ENCODE measurements at places on chromosomes 5 and 9. TPM values are rescaled to one million over a fixed set of nuclear protein-coding genes. Genes with fewer than 3 reads are reported as not detected.
A peak's percentile ranks its signal among the peaks of the same experiment; 100 is the strongest.

- H3K4me1 ChIP-seq, result no peaks in the 10 kb centered on the region
- no peaks in the 10 kb centered on the region for H3K27me3 ChIP-seq
- DNase-seq, result no peak
- H3K27ac ChIP-seq, result no peak overlapping the region
- no peak overlapping the region for H3K4me3 ChIP-seq
- H3K36me3 ChIP-seq, result no peaks in the 10 kb centered on the region
Measured at GRCh38 chr5:124512236-124512635, 234.2 kb downstream of the ZNF608 start.

Gene ELOVL7
- 2.4 TPM for total RNA-seq

Gene DNM1
- total RNA-seq, result 9.8 TPM

Gene SLU7
- 100.0 TPM for total RNA-seq

DNA sequence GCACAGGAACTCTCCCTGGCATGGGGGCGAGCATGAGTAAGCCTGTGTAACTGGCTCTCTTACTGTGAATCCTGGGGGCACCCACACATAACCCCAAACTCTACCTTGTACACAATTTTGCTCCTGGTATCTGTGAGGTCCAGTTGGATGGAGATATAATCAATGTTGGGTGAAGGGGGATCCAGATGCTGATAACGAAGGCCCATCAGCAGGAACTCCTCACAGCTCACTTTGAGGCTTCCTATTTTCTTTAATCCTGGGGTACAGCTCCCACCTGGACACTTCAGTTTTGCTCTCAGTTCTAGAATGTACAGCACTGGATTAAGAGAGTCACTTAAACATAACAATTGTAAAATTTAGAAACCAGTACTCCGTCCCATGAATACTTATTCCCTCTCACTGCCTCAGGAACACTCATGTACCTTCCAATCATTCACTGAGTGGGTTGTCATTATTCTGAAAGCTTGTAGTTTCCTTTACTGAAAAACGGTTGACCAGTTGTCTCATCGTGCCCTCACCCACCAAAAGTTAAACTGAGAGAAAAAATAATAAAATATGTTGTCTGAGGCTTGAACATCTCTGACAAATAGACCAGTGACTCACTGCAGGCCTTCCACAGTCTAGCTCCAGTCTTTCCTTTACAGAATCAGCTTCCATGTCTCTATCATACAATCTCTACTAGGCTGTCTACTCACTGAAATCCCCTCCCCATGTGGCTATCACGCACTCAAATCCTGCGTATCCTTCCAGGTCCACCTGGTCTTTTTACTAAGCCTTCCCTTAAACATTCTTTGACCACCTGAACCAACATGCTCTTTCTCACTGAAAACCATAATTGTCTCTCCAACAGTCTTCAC is 52.6 kb downstream of the FREM1 start:
- H3K27ac ChIP-seq, result no peak overlapping the region
- no peak for DNase-seq
- no peaks in the 10 kb centered on the region for H3K36me3 ChIP-seq

- H3K27me3 ChIP-seq, result no peaks in the 10 kb centered on the region
- no peak overlapping the region for H3K4me3 ChIP-seq
- no peak for DNase-seq
- no peaks in the 10 kb centered on the region for H3K36me3 ChIP-seq
Measured at GRCh38 chr5:135482381-135482933, 30.3 kb upstream of the TIFAB start.

DNA sequence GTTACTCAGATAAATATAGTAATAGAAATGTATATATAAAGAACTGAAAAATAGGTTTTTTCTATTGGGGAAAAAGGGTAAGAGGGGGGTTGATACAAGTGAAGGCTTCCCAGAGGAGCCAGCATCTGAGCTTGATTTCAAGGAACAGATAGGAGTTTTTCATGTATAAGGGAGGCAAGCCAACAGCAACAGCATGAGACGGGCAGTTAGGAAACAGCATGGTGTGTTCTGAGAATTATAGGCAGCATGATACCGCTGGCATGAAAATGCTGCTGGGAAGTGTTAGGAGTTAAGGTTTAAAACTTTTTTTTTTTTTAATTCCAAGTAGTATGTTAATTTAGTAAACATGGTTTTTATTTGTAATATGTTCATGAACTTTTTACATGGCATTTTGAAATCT is 9.7 kb downstream of the CDC37L1 start:
- peak; percentile 37 for DNase-seq
- no peaks in the 10 kb centered on the region for H3K27me3 ChIP-seq
- peaks cover 17% of the 10 kb centered on the region for H3K4me1 ChIP-seq
- no peak overlapping the region for H3K27ac ChIP-seq
- no peaks in the 10 kb centered on the region for H3K36me3 ChIP-seq

- no peak overlapping the region for H3K4me3 ChIP-seq
- no peaks in the 10 kb centered on the region for H3K4me1 ChIP-seq
- DNase-seq, result peak; percentile 46
- no peaks in the 10 kb centered on the region for H3K27me3 ChIP-seq
Measured at GRCh38 chr9:18504707-18505106, 30.8 kb downstream of the ADAMTSL1 start.

DNA sequence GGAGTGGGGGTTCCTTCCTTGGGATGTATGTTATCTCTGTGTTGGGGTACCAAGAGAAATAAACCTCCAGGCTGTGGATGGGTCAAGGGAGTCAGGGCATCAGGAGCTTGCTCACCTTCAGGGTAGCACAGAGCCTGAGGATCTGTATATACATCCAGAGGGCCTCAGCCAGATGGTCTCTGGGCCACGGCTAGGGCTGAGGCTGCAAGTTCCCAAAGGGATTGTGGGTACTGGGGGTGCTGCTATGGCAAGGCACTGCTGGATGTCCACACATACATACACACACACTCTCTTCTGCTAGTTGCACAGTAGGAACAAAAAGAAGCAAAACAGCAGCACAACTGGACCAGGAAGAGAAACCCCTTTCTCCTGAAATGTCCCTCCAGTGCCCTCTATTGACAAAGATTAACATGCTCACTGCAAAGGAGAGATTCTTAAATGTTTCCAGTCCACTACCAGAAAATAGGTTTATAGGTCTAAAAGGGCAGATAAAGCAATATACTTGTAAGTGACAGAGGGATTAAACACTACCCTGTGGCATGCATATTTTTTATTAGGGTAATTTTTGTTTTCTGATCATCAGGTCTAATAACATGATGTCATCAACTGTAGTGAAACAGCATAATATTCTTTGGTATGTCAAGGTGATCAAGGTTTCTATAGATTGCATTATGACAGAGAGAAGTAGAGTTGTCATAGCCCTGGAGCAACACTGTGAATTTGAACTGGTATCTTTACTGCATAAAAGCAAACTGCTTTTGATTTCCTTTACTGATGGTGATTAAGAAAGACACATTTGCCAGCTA is 56.3 kb upstream of the KCNN2 start:
- no peaks in the 10 kb centered on the region for H3K4me1 ChIP-seq
- no peak for DNase-seq
- H3K27me3 ChIP-seq, result no peaks in the 10 kb centered on the region
- no peak overlapping the region for H3K27ac ChIP-seq

GRCh38 chr9:111661802-111662521 is 557 bp downstream of the GNG10 start:
- DNase-seq, result peak; percentile 51
- H3K4me3 ChIP-seq, result peak overlapping the region; percentile 82
- H3K27me3 ChIP-seq, result no peaks in the 10 kb centered on the region

DNA sequence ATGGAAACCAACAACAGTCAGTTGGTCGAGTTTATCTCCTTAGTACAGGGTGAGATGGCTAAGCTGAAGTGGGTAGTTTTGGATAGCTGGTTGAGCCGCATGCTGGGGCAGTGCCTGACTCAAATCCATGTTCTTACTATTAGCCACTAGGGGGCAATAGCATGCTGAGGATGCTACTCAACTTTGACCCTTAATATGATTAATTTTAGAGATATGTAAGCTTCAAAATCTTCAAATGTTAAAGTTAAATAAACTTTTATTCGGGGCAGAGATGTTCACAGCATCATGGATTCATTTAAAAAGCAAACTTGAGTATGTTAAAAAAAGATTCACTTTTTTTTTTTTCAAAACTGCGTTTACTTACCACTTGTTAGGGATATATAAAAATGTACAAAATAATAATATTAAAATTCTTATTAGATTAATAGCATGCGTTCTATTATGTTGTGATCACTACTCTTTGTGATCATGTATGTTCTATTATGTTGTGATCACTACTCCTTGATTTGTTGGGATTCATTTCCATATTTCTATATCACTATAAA is 57.0 kb downstream of the C9orf153 start:
- H3K36me3 ChIP-seq, result no peaks in the 10 kb centered on the region
- no peak overlapping the region for H3K4me3 ChIP-seq
- no peaks in the 10 kb centered on the region for H3K27me3 ChIP-seq

Gene PCDH12
- total RNA-seq, result 2.0 TPM

DNA sequence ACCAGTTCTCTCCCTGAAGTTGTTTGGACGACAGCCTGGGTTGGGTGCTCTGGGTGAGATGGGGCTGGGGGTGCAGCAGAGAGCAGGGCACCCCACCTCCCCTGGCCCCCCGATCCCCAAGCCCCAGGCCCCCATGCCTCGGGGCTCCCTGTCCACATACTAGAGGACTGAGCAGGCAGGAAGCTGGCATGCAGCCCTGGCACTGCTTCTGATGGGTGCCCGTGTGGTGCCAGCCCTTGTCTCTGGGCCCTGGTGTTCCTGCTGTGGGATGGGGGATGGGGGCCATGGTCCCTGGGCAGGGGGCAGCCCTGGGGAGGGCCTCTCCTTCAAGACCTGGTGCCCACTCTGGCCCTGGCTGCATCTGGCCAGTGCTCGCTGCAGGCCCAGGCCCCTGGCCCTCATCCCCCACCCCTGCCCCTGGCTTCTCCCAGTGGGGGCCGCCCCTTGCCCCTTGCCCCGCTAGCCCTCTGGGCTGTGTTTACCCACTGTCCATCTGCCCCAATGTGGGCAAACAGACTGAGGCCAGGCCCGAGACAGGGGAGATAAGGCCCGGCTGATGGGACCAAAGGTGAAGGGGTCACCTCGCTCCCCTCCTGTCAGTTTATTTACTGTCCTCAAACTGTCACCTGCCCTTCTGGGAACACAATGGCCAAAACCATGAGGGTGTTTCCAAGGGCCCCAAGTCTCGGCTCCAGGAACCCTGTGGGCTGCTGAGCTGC is 67.3 kb upstream of the RXRA start:
- H3K27me3 ChIP-seq, result no peaks in the 10 kb centered on the region
- no peak for DNase-seq
- H3K4me1 ChIP-seq, result no peaks in the 10 kb centered on the region

GRCh38 chr5:151618907-151619306 is 27.8 kb upstream of the FAT2 start:
- no peak overlapping the region for H3K4me3 ChIP-seq
- no peak for DNase-seq
- H3K27me3 ChIP-seq, result no peaks in the 10 kb centered on the region
- H3K4me1 ChIP-seq, result no peaks in the 10 kb centered on the region
- no peak overlapping the region for H3K27ac ChIP-seq

Gene MLANA
- total RNA-seq, result not detected

GRCh38 chr9:128275198-128276007 is at the start of gene GOLGA2:
TSS of gene GOLGA2 (minus strand) at chr9:128276007. CDS start at chr9:128275976, 31 bp downstream.
- H3K4me1 ChIP-seq, result peaks cover 7% of the 10 kb centered on the region
- H3K27me3 ChIP-seq, result no peaks in the 10 kb centered on the region
- peak; percentile 60 for DNase-seq
- H3K27ac ChIP-seq, result peak within 1 kb of the TSS; percentile 83
- H3K4me3 ChIP-seq, result peak within 1 kb of the TSS; percentile 76

GRCh38 chr5:80254767-80255430 is 949 bp downstream of the SERINC5 start:
- peak overlapping the region; percentile 91 for H3K4me3 ChIP-seq
- H3K4me1 ChIP-seq, result peaks cover 25% of the 10 kb centered on the region
- no peaks in the 10 kb centered on the region for H3K27me3 ChIP-seq
- no peaks in the 10 kb centered on the region for H3K36me3 ChIP-seq

- H3K27me3 ChIP-seq, result no peaks in the 10 kb centered on the region
- no peak for DNase-seq
- no peaks in the 10 kb centered on the region for H3K36me3 ChIP-seq
- no peaks in the 10 kb centered on the region for H3K4me1 ChIP-seq
- no peak overlapping the region for H3K4me3 ChIP-seq
Measured at GRCh38 chr5:91018200-91018599, 364.9 kb downstream of the ARRDC3 start.

Gene GARIN3
- 11.5 TPM for total RNA-seq

Gene ZBTB5
- 33.8 TPM for total RNA-seq
